ENCODE measurements at places on chromosomes 11 and 22.
A peak's percentile ranks its signal among the peaks of the same experiment; 100 is the strongest.

DNA sequence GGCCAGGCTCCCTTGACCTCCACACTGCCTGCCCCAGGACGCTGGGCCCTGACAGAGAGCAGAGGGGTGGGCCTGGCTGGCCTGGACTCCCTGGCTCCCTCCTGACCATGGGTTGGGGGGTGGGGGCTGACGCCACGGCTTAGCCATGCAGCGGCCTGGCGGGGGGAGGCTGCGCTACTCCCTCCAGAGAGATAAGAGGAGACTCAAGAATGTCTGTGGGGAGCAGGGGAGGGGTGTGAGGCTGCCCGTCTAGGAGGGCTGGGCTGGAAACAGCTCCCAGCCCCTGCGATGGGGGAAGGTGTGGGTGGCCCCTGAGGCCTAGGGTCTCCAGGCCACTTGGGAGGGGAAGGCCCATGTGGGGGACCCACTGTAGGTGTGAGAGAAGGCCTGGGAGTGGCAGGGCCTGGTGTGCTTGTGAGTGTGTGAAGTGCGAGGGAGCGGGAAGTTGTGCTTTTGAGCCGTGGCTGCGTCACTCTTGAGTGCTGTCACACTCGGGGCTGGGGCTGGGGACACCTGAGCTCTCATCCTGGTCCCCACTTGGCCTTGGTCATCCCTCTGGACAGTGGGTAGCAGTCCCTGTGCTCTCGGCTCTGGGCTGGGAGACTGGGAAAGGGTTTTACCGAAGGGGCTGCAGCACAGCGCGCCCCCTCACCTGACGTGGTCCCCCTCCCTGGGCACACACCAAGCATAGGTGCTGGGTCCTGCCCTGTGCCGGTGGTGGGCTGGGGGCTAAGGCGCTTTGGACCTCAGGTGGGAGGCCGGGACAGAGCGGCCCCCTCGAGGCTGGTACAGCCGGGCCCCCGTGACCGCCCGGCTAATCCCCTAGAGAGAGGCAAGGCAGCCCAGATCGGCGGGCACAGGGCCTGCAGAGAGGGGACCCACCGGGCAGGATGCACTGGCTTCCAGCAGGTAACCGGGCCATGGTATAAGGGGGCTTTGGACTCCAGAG is 2.4 kb downstream of the MYRF start:
- DNase-seq = no peak

GRCh38 chr11:65431451-65432099 is 9.0 kb downstream of the NEAT1 start:
- DNase-seq = peak; percentile 35

DNA sequence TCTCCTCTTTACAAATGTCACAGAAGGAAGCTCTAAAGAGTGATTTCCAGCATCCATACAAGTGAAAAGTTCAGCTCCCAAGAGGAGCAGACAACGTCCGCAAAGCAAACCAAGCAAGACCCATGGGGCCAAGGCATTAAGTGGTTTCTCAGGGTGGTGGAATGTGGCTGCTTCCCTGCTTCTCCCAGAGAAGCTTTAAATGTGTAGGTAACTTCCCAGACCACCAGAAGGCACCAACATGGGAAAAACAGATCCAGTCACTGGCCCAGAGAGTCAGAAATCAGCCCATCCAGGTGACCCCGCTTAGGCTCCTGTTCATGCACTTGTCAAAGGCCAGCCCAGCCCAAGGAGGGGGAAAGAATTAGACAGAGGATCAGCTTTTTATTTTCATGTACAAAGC is 13.3 kb upstream of the PHF21A start:
- no peak for DNase-seq

DNA sequence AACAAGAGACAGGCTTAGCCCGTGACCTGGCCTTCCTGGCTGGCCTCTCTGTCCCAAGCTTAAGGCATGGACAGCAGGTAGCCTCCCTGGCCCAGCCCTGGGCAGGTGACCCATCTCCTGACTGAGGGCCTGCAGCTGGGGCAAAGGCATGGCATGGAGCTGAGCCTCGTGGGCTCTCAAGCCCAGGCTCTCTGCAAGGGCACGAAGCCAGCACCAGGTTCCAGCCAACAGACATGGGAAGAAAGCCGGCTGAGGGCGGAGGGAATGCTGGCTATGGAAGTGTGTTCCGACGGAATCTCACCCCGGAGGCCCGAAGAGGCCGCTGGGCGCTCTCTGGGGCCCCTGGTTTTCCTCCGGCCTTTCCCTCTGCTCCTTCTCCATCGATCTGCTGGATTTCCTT is 12.9 kb downstream of the DNAL4 start:
- DNase-seq = no peak

Data from endothelial cell of umbilical vein (primary cell).